ENCODE measurements at places on chromosomes 3 and 15. TPM values are rescaled to one million over a fixed set of nuclear protein-coding genes. Genes with fewer than 3 reads are reported as not detected.

The SYNPR gene
- not detected for total RNA-seq

The GUCA1C gene
- total RNA-seq = not detected

The HTR3E gene
- total RNA-seq = not detected

The DUOXA2 gene
- total RNA-seq = 1.6 TPM

The MYLK gene
- 23.0 TPM for total RNA-seq

The GPR176 gene
- 14.4 TPM for total RNA-seq

The RPS27L gene
- 73.0 TPM for total RNA-seq

The GOLGA8A gene
- 55.8 TPM for total RNA-seq

The EPHA6 gene
- total RNA-seq = 2.9 TPM

The INKA1 gene
- total RNA-seq = not detected

The CCDC54 gene
- total RNA-seq = not detected

The GHRL gene
- total RNA-seq = not detected

The JAGN1 gene
- 34.2 TPM for total RNA-seq

The IL17RB gene
- 30.0 TPM for total RNA-seq

The SLCO2A1 gene
- 2.5 TPM for total RNA-seq

The MAP6D1 gene
- total RNA-seq = 5.1 TPM

The C3orf18 gene
- 2.1 TPM for total RNA-seq

The GRAMD1C gene
- 4.2 TPM for total RNA-seq

The NAA80 gene
- 6.7 TPM for total RNA-seq

The CTXND1 gene
- 0.14 TPM for total RNA-seq

The BOC gene
- total RNA-seq = 0.73 TPM

The GOLGA8M gene
- not detected for total RNA-seq

The SMCO1 gene
- not detected for total RNA-seq

The GOLGA8S gene
- not detected for total RNA-seq
